Osteocyte (in vitro differentiated cells): ENCODE measurements at places on chromosomes 4 and X. TPM values are rescaled to one million over a fixed set of nuclear protein-coding genes. Genes with fewer than 3 reads are reported as not detected.

Gene CAPN6
- not detected in 2 replicates for total RNA-seq

Gene SCFD2
- total RNA-seq, result 10.3 and 14.0 TPM in 2 replicates

Gene FGF5
- 7.0 and 8.2 TPM in 2 replicates for total RNA-seq

Gene RPA4
- 0.24 and 0.56 TPM in 2 replicates for total RNA-seq

Gene TRAM1L1
- total RNA-seq, result 5.6 and 5.9 TPM in 2 replicates

Gene CXXC4
- not detected in 2 replicates for total RNA-seq

DNA sequence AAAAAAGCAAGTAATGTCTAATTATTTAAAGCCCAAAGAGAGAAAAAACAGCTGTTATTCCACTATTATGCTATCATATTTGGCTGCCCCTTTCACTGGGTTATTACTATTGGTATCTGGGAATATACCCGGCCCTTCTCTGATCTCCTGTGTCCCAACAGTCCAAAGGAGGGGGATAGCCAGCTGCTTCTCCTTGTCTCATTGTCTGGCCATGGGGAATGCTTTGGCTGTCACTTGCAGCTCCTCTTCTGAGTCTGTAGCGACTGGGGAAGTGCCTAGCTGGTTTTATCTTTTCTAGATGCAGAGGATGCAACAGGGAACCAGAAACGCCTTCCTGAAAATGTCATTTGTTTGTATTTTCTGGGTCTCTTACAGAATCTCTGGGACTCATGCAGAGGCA, 33.9 kb downstream of the MGARP start:
- H3K4me1 ChIP-seq, result peaks cover 62% of the 10 kb centered on the region
- H3K36me3 ChIP-seq, result no peaks in the 10 kb centered on the region
- H3K4me3 ChIP-seq, result no peak overlapping the region
- no peak for DNase-seq
- H3K27me3 ChIP-seq, result no peaks in the 10 kb centered on the region

DNA sequence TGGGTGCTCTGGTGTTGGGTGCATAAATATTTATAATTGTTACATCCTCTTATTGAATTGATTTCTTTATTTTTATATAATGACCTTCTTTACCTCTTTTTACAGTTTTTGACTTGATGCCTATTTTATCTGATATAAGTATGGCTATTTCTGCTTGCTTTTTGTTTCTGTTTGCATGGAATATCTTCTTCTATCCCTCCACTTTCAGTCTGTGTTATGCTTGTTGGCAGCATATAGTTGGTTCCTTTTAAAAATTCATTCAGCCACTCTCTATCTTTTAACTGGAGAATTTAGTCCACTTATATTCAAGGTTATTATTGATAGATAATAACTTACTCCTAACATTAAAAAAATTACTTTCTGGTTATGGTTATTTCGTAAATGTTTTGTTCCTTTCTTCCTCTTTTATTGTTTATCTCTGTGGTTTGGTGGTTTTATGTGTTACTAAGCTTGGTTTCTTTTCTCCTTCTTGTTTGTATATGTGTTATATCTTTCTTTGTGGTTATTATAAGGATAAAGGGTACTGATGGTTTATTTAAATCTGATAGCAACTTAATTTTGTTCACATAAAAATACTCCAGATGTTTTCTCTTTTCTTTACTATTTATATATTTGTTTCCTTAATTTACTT, 69.5 kb downstream of the IL15 start:
- no peaks in the 10 kb centered on the region for H3K27me3 ChIP-seq
- H3K4me3 ChIP-seq, result no peak overlapping the region
- no peak overlapping the region for H3K27ac ChIP-seq
- peaks cover 15% of the 10 kb centered on the region for H3K36me3 ChIP-seq
- DNase-seq, result no peak

DNA sequence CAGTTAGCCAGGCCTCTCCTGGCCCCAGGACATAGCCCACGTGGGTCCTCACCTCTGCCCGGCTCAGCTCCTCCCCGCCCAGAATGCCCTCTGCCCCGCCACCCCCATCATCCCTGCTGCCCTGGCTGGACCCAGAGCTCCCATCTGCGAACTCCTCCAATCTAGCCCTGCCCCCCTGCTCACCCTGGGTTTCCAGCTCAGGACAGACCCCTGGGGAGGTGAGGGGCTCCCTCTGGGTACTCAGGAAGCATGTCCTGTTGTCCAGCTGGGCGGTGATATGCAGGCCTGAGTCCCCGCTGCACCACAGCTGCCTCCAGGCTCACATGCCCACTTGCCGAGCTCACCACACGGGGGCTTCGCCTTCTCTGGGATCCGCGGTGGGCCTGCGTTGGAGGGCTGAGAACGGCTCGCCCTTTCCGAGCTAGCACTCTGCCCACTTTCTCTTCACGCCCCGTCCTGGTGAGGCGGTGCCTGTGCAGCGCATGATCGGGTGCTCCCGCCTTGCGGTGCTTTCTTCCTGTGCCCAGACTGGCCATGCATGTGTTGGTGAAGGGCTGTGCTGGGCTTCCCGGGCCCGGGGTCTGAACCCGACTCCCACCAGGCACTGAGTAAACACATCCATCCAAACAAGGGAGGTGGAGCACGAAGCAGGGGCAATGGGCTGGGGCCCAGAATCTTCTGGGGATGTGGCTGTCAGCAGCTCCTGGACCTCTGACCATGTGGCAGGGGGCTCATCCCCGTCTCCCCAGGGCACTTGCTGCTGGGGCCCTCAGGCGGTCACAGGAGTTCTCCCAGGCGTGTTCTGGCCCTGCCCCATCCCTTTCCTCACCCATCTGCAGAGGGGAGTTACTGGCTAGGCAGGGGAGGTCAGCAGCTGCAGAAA, 74.3 kb downstream of the RGS12 start:
- no peak overlapping the region for H3K4me3 ChIP-seq
- H3K36me3 ChIP-seq, result peaks cover 2% of the 10 kb centered on the region
- no peak overlapping the region for H3K27ac ChIP-seq
- H3K4me1 ChIP-seq, result peaks cover 34% of the 10 kb centered on the region

GRCh38 chr4:25792200-25792791, 70.5 kb downstream of the SEL1L3 start:
- H3K27me3 ChIP-seq, result no peaks in the 10 kb centered on the region
- H3K4me3 ChIP-seq, result no peak overlapping the region
- no peak for DNase-seq
- peaks cover 6% of the 10 kb centered on the region for H3K36me3 ChIP-seq
- no peak overlapping the region for H3K27ac ChIP-seq
- peaks cover 19% of the 10 kb centered on the region for H3K4me1 ChIP-seq

- no peak overlapping the region for H3K4me3 ChIP-seq
- H3K4me1 ChIP-seq, result no peaks in the 10 kb centered on the region
- H3K27me3 ChIP-seq, result no peaks in the 10 kb centered on the region
- no peak for DNase-seq
Observed at GRCh38 chrX:110012818-110013485, 10.0 kb downstream of the TMEM164 start.

DNA sequence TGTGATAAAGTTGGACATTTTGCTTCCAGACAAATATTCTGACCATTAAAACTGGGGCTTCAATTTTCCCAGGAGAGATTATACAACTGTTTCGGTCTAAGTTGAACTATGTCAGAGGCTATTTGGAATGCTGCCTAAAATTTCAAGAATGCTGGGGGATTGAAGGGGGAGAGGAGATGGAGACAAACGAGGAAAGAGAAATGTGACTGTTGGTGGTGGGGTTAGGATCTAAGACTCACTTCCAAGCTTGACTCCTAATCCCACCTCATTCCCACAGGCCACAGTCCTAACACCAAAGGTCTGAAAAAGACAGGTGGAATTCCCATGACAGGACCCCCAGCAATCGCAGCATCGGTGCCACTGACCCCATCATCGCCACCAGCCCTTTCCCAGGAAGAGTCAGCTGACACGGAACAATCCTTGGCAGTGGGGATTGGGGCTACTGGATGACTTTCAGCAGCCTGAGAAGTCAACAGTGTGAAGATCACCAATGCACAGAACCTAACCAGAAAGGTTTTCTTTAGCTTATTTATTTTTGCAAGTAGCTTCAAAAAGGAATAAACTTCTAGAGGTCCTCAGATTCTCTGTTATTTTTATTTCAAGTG, 74.0 kb upstream of the PRSS48 start:
- no peak overlapping the region for H3K4me3 ChIP-seq
- peaks cover 33% of the 10 kb centered on the region for H3K4me1 ChIP-seq
- no peaks in the 10 kb centered on the region for H3K27me3 ChIP-seq
- no peak for DNase-seq
- no peaks in the 10 kb centered on the region for H3K36me3 ChIP-seq

DNA sequence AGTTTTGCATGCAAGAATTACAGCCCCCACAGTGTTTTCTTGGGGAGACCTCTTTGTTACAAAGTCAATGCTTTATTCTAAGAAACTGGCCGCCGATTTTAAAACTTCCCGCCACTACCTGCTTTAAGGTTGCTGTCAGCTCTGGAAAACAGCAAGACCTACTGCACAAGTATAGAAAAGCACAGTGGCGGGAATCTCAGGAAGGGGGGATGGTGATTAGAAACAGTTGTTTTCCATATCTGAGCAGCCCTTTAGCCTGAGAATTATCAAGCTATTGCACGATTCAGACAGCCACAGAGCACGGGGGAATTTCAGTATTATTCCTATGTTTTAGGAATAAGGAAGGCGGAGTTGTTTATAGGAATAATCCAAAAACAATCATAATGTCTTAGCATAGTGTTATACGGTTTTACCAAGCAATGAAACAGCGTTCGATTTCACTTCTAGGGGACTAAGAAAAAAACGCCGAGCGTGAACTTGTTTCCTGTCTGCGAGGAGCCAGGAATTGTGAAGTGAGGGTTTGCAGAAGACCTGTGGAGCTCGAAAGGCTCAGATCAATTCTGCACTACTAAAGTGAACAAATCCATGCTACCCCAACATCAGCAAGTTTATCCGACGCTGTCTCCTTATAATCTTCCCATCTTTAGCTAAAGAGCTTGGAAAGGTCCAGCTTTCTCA, 81.3 kb downstream of the HMGN5 start:
- peak overlapping the region; percentile 89 for H3K4me3 ChIP-seq
- H3K27ac ChIP-seq, result peak overlapping the region; percentile 84
- no peaks in the 10 kb centered on the region for H3K36me3 ChIP-seq

DNA sequence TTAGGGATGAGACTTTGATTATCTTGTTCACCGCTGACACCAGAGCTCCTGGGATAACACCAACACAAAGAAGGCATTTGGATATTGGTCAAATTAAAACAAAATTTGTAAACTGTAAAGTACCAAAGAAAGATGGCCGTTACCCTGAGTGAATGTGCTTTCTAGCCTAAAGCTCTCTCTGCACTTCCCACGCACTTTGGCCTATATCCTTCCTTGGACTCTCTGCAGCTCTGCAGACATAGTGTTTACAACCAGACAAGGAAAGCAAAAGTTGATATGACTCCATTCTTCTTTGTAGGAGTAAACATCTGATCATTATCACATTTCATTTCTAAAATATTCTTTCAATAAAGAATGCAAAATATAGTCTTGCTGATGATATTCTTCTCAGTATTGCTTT, 44.8 kb upstream of the PITX2 start:
- no peak for DNase-seq
- H3K27ac ChIP-seq, result no peak overlapping the region
- no peaks in the 10 kb centered on the region for H3K27me3 ChIP-seq
- H3K4me1 ChIP-seq, result no peaks in the 10 kb centered on the region
- no peaks in the 10 kb centered on the region for H3K36me3 ChIP-seq

GRCh38 chr4:73984736-73985527, 3.1 kb downstream of the PPBP start:
- no peaks in the 10 kb centered on the region for H3K36me3 ChIP-seq
- DNase-seq, result no peak
- H3K27me3 ChIP-seq, result peaks cover 21% of the 10 kb centered on the region

DNA sequence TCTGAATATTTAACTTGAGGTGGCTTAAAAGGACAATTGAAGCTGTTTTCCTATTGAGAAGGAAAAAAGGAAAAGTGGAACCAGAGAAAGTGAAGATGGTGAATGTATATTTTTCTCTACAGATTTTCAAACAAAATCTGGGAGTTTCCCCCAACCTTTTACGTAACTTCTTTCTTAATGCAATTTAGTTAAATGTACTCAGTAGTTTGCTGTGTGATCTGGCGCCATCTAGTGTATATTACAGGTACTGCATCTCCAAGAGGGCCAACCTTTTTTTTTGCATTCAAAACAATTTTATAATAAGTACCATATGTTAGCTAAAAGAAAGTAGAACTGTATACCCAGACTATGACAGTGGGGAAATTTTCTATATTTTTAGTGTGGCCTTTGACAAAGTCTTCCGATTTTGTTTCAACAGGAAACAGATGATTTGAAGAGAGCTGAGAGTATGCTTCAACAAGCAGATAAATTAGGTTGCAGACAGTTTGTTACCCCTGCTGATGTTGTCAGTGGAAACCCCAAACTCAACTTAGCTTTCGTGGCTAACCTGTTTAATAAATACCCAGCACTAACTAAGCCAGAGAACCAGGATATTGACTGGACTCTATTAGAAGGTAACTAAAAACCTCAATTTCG, 82.0 kb downstream of the PLS3 start:
- H3K4me3 ChIP-seq, result peak overlapping the region; percentile 1
- no peak for DNase-seq
- H3K27ac ChIP-seq, result peak overlapping the region; percentile 96

DNA sequence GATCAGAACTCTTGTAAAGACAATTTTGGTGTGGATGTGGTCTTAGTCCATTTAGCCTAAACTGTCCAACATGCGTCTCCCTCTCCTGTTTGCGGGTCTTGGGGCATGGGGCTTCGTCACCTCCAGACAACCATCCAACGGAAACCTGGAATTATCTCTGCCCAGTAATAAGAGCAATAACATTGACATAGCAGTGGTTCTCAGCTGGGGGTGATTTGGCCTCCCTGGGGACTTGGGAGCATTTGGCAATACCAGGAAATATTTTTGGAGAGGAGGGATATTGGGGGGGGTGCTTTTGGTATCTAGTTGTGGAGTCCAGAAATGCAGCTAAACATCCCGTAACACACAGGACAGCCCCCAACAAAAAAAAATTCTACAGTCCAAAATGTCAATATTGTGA, 47.2 kb downstream of the SEL1L3 start:
- H3K4me1 ChIP-seq, result peaks cover 61% of the 10 kb centered on the region
- peaks cover 12% of the 10 kb centered on the region for H3K36me3 ChIP-seq
- no peak for DNase-seq
- H3K4me3 ChIP-seq, result no peak overlapping the region
- H3K27me3 ChIP-seq, result no peaks in the 10 kb centered on the region
- H3K27ac ChIP-seq, result peak overlapping the region; percentile 38

GRCh38 chr4:4582653-4583052, 40.8 kb upstream of the STX18 start:
- H3K27ac ChIP-seq, result no peak overlapping the region

DNA sequence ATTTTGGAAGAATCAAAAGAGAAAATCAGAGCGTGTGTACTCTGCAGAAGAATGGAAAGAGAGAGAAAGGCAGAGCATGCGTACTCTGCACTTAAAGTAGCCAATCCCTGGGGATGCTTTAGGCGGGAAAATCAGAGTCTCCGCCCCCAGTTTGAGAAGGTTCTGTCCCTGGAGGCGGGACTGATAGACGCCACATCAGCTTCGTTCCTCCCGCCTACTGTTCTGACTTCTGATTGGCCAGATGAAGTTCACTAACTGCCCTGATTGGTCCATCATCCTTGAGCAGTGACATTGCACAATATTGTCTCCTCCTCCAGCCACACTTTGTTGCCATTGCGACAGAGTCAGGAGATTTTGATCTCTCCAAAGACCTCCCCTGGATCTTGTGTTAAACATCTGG, 23.8 kb downstream of the SSX1 start:
- H3K36me3 ChIP-seq, result no peaks in the 10 kb centered on the region
- H3K4me1 ChIP-seq, result no peaks in the 10 kb centered on the region
- no peak overlapping the region for H3K27ac ChIP-seq
- no peak for DNase-seq
